ENCODE measurements at places on chromosomes 6 and 20. TPM values are rescaled to one million over a fixed set of nuclear protein-coding genes. Genes with fewer than 3 reads are reported as not detected.

The DLL1 gene
- 0.91 TPM for total RNA-seq

The ISM1 gene
- 0.51 TPM for total RNA-seq

The TMEM74B gene
- 1.5 TPM for total RNA-seq

The HTR1B gene
- total RNA-seq: not detected

The CTAGE9 gene
- total RNA-seq: not detected

The PCMTD2 gene
- total RNA-seq: 32.7 TPM

The AIG1 gene
- total RNA-seq: 22.8 TPM

The AVP gene
- total RNA-seq: not detected

The EMILIN3 gene
- 0.05 TPM for total RNA-seq

The NMBR gene
- not detected for total RNA-seq

The ID1 gene
- total RNA-seq: 2.2 TPM

The SLC22A3 gene
- total RNA-seq: not detected

The SUMO4 gene
- total RNA-seq: 5.3 TPM

The RNF39 gene
- not detected for total RNA-seq

The ZBTB12 gene
- 1.9 TPM for total RNA-seq

The HLA-F gene
- total RNA-seq: 216 TPM

The GMEB2 gene
- total RNA-seq: 14.1 TPM

The APCDD1L gene
- total RNA-seq: not detected

The CASS4 gene
- total RNA-seq: 5.6 TPM

The OR2H1 gene
- not detected for total RNA-seq

The DOK5 gene
- total RNA-seq: 2.9 TPM

The CLIC1 gene
- total RNA-seq: 438 TPM

The KIAA0408 gene
- 2.7 TPM for total RNA-seq

Measured in activated CD4-positive, alpha-beta T cell treated with anti-CD3 and anti-CD28 coated beads for 36 hours (primary cell).